ENCODE measurements at places on chromosomes 12 and 14.

GRCh38 chr12:12922191-12922616, 29.8 kb downstream of the GPRC5D start:
- no peak for DNase-seq

- DNase-seq = no peak
These were observed 23.2 kb upstream of the BICD1 start for GRCh38 chr12:32083489-32083888.

GRCh38 chr12:11856971-11857370, 207.5 kb downstream of the ETV6 start:
- DNase-seq = no peak

DNA sequence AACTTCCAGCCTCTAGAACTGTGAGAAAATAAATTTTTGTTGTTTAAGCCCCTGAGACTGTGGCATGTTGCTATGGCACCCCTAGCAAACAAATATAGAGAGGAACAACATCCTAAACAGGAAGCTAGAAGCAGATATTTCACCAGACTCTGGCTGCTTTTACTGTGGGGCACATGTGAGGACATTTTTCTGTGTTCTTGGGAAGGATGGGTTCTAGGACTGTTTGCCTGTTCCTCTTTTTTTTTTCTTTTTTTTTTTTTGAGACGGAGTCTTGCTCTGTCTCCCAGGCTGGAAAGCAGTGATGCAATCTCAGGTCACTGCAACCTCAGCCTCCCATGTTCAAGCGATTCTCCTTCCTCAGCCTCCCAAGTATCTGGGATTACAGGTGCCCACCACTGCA, 4.2 kb upstream of the HRK start:
- DNase-seq = peak; percentile 37

GRCh38 chr14:100761481-100761880, 34.8 kb downstream of the DLK1 start:
- no peak for DNase-seq

DNA sequence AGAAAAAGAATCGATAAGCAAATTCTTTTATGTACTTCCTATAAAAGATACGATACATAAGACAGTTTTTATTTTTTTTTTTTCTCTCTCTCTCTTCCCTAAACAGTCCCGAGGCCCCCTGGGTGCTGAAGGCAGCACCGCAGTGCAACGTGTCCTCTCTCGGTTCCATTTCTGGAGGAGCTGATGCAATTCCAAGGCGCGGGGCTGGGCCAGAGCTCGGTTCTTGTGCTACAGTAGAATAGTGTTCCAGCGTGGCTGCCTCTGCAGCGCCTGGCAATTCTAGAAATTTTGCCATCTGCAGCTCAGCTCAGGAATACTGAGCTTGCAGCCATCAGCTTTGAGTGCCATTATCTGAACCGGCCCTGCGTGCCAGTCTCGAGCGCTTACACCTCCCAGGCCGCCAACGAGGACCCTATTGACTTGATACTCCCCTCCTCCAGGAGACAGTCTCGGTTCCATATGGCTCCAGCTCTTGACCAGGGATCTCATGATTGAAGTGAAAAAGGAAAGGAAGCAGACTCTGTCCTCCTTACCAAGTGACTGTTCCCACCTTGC, 630 bp downstream of the ALDH1L2 start:
- no peak for DNase-seq

GRCh38 chr12:48782457-48783395, 6.2 kb downstream of the ADCY6 start:
- DNase-seq = no peak

DNA sequence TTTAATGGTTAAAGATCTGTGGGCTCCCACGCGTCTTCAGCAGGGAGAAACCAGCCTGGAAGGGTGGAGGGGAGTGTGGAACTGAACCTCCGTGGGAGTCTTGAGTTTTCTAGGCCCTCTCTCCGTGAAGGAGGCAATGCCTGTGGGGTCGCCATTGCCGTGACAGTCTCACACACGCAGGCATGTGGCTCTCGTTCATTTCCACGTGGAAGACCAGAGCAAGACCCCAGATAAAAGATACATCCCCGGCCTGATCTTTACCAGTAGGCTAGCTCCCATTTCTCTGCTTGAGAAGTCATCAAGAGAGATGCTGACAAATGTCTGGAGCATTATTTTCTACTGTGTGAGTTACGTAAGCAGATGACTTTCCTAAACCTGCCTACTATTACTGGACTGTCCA, 491.7 kb upstream of the LMO3 start:
- no peak for DNase-seq

GRCh38 chr12:79522257-79522988, 168.3 kb downstream of the PAWR start:
- DNase-seq = no peak

DNA sequence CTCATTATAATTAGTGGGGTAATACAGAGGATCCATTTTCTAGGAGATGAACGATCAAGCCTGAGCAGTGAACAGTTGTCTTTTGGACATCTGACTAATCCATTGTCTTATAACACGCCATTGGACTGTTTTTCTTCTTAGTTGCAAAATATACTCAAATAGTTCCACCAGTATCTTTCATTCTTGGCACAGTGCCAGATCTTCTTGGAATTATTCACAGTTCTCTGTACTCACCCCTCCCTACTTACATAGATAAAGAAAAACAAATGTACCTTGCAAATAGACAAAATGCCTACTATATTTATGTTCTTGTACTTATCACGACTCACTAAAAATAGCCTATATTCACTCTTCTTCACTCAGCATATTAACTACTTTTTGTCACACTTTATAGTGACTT, 3.8 kb downstream of the CBLN3 start:
- DNase-seq = no peak

GRCh38 chr14:104442631-104443390, 136.8 kb upstream of the C14orf180 start:
- DNase-seq = no peak

GRCh38 chr12:65098364-65098763, 22.7 kb downstream of the WIF1 start:
- DNase-seq = no peak

DNA sequence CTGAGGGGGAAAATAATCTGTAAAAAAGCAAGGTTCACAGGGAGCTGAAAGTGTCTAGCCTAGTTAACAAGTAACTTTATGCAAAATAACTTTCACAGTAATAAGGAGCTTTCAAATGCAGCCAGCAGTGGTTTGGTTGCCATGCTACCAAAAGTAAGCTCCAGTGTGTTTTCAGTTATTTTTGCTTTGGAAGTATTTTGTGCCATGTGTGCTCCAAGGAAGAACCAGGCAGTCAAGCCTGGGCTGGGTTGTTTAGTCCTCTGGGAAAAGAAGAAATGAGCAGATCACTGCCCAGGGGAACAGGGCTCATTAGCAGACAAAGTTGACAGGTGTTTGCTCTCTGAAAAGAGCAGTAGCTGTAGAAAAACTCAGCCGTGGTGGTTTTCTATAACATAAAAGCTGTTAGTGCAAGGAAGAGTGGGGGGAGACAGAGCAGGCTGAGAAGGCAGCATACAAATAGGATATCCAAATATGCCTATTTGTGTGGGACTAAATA, 92.8 kb upstream of the TMTC2 start:
- DNase-seq = no peak

GRCh38 chr12:70275045-70275444, 31.8 kb downstream of the CNOT2 start:
- DNase-seq = no peak

DNA sequence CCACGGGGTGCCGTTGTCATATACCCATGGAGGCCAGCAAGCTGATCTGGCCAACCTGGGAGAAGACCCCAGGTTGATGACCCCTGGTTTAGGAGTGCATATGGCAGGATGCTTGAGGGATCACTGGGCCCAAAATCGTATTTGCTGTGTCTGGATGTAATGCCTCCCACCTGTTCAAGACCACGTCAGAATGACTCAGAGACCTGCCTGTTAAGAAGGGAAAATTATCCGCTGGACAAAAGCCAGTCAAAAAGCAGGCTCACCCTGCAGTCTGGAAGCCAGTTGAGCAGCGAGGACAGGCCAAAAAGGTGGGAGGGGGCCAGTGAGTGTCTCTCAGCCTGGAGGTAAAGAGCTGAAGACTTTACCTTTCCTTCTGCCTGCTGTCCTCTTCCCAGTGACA, 449.2 kb downstream of the DPF3 start:
- no peak for DNase-seq

GRCh38 chr14:54798465-54799124, 104.0 kb downstream of the GCH1 start:
- DNase-seq = no peak

DNA sequence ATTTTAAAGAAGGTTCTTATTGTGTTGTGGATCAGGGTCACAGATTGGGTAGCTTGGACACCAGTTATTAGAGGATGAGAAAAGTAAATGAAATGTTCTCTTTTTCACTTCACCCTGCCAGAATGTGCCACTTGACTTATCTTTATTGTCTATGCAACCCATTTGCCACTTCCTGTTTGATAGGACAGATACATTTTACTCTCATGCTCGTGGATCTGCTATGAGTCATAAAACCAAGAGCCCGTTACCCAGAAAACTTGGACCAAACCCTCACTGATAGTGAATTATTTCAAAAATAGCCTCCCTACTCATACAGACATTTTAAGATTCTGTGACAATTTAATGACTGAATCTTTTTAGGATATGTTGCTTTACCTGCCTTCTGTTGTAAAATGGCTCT, 1.8 kb downstream of the ISCA2 start:
- DNase-seq = no peak

DNA sequence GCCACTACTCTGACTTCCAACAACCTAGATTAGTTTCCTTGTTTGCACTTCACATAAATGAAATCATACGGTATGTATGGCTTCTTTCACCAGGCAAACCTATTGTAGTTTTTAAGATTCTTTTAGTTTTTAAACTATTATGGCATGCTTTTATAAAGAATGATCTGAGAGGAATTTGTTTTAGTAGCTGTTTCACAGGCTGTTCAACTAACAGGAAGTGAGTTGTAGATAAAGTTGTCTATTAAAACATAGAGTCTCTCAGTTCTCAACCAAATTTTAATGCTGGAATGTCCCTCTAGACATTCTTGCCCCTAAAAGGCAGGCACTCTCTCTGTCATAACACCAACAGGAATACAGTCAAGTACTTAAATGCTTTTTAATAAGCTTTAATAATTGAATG, 102.7 kb upstream of the DACT1 start:
- no peak for DNase-seq

GRCh38 chr14:61560323-61560722, 135.0 kb upstream of the HIF1A start:
- no peak for DNase-seq

DNA sequence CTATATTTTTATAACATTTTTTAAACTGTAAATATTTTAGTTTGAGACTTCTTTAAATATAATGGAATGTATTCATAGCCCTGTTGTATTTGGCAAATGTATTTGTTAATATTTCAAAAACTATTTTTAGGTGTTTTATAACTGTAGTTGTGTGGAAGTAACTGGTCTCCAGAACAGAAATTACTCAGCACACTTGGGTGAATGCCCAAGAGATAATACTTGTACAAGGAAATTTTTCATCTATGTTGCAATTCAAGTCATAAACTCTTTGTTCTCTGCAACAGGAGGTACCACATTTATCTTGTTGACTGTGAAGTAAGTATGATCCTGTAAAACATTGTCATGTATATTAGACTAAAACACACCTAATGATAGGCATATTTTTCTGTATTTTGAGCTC, 72.8 kb downstream of the SLCO1B3 start:
- no peak for DNase-seq

DNA sequence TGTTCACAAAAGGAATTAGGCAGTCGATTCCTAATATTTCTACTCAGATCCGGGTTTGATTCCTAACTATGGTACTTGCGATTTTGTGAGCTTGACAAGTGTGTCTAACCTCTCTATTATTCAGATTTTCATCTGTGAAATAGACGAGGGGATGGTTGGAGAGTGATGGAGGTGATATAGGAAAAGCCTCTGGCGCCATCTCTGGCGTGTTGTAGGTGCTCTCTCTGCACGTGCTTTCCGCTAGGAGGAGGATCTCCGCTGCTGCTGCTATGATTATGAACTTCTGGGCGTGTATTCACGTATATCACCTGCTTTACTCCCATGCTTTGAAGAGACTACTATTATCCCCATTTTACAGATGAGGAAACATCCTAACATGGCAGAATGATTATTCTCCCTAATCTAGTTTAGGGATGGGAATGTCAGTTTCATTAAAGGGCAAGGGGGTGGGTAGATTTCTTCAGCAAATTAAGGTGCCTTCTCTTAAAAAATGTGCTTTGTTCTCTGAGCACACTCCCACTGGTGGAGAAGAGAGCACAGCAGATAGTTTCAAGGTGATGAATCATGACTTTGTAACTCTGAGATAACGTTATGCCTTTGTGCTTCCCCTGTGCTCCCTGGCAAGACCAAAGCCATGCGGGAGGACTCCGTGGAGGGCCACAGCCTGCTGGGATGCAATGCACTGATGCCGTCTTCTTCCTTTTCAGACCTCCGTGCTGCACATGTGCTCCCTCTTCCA, 97.1 kb downstream of the PRIMA1 start:
- DNase-seq = no peak

GRCh38 chr12:14260011-14260993, 105.2 kb upstream of the ATF7IP start:
- DNase-seq = peak; percentile 80

All from CD4-positive, alpha-beta T cell treated with Interleukin-15 for 1 hour (primary cell).